Retina (tissue), 1 donor: ENCODE measurements at places on chromosomes 4 and X.

GRCh38 chr4:78136109-78137081, 79.3 kb downstream of the FRAS1 start:
- DNase-seq = no peak

- DNase-seq = peak; percentile 88
These were observed 612 bp downstream of the MAGED2 start for GRCh38 chrX:54808109-54808604.

GRCh38 chrX:31112226-31112999, 40.6 kb upstream of the FTHL17 start:
- DNase-seq = no peak

DNA sequence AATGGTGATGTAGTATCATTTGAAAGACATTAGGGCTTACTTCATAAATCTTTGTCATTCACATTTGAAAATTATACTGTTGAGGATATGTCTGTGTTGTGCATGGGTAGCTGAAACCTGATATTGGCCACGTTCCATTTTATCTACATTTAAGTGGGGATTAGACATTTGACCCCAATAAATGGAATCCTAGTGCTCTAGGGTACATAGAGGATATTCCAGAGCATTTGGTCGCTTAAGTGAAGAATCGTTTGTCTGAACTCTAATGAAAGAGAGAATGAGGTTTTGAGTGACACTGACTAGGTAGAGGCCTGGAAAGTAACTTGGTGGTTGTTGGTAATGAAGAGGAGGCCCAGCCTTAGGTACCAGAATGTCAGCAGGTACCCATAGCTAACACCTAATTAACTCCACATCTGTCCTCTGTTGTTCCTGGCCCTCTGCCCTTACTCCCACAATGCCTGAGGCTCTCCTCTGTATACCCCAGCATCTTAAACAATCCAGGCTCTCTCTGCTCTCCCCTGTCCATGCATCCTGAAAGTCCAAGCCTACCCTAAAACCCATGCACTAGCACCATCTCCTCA, 299.5 kb upstream of the KLF3 start:
- no peak for DNase-seq

DNA sequence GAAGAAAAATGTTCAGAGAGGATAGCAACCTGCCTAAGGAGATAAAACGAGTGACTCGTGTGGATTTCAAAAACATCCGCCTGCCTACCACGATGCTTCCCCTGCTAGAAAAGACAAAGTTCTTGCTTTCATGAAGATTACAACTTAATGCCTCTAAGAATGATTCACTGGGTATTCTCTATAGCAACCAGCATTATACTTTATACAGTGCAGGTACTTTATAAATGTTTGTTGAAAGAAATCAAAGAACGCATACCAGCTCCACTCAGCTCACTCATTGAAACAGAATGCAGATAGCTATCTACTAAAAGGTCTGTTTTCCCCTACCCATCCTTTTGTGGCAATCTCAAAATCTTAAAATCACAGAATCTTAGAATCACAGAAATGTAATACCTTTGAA, 33.7 kb downstream of the GASK1B start:
- DNase-seq = no peak

DNA sequence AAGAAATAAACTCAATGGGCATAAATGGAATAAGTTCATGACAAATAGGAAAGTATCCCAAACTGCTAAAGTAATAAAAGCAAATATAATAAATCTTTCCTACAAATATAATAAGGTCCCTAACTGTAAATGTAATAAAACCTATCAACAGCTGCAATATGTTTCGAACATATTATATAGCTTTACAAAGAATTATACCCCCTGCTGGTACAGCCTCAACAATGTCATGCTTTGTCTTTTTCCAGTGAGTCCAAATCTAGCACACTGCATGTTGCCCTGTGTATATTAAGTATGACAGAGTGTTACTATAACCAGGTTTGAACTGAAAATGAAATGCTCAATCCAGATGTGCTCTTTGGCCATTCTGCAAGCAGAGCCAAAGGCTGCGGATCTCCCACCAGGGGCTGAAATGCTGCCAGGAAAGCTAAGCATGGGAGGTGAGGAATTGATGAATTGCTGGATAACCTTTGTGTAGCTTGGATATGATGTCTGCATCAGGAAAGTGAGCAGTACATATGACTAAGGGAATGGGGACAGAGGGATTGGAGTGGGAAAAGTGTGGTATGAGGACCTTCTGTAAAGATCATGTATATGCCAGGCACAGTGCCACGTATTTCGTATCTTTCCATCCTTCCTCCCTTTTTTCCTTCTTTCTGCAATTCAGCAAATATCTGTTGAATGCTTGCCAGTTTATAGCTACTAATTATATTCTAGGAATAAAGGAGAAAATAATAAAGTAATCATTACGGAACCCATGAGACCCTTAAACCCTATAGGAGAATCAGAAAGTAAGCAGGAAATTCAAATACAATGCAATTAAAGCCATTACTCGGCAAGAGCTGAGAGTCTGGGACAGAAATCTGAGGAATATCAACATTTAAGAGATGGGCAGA, 954.6 kb upstream of the LCORL start:
- no peak for DNase-seq

- DNase-seq = peak; percentile 16
These were observed 27.1 kb upstream of the SLC9B1 start for GRCh38 chr4:103046416-103047290.

GRCh38 chr4:145420595-145421214, 60.9 kb upstream of the SMAD1 start:
- DNase-seq = no peak

GRCh38 chrX:14832151-14832550, 40.7 kb downstream of the FANCB start:
- no peak for DNase-seq

DNA sequence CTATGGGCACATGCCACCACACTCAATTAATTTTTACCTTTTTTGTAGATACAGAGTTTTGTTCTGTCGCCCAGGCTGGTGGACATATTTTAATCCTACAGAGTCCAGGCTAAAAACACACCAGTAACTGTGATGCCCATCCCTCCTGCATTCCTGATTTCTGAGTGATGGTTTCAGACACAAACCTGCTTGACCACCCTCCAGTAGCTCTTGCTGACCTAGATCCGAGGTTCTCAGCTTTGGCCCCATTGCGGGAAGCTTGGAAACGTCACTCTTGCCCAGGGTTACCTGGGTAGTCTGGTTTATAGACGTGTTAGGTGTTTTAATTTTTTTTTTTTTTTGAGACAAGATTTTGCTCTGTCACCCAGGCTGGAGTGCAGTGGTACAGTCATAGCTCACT, 7.5 kb downstream of the CD99 start:
- DNase-seq = no peak

- DNase-seq = no peak
These were observed 290.7 kb upstream of the TENM3 start for GRCh38 chr4:181952478-181952877.

DNA sequence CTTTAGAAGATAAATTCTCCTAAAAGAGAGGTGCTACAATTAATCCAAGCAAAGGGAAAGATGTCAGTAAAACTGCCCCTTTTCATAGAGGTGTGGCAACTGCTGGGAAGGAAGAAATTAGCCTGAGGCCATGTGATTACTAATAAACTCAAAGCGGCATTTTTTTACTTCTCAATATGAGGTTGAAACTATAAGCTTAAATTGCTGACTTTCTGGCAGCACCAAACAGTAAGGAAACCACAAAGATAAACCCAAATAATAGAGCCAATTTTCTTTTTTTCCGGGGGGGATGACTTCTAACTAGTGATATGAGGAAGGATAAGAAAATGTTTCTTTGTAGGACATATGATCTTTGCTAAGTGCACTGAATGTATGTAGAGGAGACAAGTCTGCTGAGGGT, 30.9 kb downstream of the AR start:
- no peak for DNase-seq

DNA sequence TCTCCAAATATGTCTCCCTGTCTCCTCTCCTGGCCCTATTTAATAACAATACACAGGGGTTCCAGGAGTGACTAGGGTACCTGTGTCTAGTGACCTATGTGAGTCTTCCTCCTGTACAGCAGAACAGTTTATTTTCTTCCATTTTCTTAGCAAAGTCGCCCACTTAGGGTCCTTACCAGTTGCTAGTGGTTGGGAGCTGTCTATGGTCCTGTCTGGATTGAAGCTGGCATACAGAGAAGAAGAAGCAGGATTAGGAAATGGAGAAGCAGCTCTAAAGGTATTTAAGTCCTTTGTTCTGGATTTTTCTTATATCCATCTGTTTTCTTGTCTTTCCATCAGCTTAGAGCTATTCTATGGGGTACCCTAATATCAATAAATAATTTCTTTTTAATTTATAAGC, 587.1 kb upstream of the CPEB2 start:
- DNase-seq = no peak

DNA sequence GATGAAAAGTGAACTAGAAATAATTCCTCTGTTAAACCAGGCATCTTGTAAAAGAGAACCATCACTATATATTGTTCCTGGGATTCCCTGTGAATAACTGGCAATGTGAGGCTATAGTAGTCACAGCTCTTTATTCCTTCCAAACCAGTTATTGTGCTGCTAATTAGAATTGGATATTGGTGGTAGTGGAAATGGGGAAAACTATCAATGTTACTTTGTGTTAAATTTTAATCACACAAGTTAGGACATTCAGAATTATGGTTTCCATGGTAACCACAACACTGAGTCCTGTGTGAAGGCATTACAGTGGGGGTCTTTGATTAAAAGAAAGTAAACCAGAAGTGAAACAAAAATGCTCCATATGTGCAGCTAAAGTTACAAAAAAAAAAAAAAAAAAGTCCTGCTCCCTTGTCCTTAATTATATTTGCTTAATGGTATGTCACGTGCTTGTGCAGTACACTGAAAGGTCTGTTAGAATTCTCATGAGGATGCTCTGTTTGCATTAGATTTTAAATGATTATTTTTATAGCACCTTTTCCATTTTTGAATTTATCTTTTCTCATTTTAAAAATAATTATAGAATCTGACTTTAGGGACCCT, 200.4 kb downstream of the ADGRL3 start:
- DNase-seq = no peak

GRCh38 chr4:83219344-83220331, 65.0 kb downstream of the COQ2 start:
- DNase-seq = peak; percentile 71

GRCh38 chrX:86455495-86455894, 307.2 kb downstream of the DACH2 start:
- DNase-seq = no peak

GRCh38 chrX:132539611-132540010, 50.8 kb upstream of the MBNL3 start:
- DNase-seq = no peak

GRCh38 chr4:56940971-56941370, 33.3 kb downstream of the REST start:
- DNase-seq = no peak

GRCh38 chr4:86592553-86593249, 1.4 kb upstream of the PTPN13 start:
- peak; percentile 39 for DNase-seq

- peak; percentile 40 for DNase-seq
These were observed 3.7 kb downstream of the MAB21L2 start for GRCh38 chr4:150585611-150586010.

GRCh38 chr4:96194993-96195392, 355.1 kb downstream of the PDHA2 start:
- no peak for DNase-seq

DNA sequence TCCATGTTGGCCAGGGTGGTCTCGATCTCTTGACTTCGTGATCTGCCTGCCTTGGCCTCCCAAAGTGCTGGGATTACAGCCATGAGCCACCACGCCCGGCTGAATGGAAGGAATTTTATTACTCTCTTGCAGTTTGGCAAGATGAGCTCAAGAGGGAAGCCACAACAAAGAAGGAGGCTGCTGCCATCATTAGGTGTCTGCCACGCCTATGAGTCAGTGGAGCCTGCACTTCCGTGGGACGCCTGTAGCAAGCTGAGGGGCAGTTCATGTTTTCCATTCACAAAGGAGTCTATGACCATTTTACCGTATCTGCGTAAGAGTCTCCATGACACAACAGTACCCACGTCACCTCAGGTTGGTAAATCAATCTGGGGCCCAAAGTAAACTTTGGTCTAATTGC, 51.2 kb upstream of the CHRNA9 start:
- no peak for DNase-seq

- DNase-seq = no peak
These were observed 1065.8 kb upstream of the POU3F4 start for GRCh38 chrX:82442281-82442680.

GRCh38 chr4:152996111-152996571, 60.0 kb downstream of the FHDC1 start:
- no peak for DNase-seq

- DNase-seq = no peak
These were observed 183.7 kb downstream of the FBXW7 start for GRCh38 chr4:152352215-152352614.

GRCh38 chrX:115713460-115713859, 152.5 kb downstream of the PLS3 start:
- no peak for DNase-seq

DNA sequence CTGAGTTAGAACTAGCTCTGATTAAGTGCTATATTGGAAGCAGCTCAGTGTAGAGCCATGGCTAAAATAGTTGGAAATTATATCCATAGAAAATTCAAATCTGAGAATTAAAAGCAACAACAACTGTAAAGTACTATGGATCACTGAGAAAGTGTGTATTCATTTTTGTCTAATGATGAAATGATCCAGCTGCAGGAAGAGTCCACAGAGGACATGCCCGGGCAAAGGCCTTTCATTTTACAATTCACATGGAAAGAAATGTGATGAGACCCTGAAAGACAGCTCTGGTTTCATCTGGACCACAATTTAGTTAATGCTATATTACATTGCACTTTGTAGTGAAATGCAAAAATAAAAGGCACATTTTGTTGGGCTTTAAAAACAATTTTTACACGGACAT, 196.8 kb upstream of the FAT1 start:
- no peak for DNase-seq

GRCh38 chr4:87213421-87214075, 6.9 kb downstream of the KLHL8 start:
- no peak for DNase-seq

DNA sequence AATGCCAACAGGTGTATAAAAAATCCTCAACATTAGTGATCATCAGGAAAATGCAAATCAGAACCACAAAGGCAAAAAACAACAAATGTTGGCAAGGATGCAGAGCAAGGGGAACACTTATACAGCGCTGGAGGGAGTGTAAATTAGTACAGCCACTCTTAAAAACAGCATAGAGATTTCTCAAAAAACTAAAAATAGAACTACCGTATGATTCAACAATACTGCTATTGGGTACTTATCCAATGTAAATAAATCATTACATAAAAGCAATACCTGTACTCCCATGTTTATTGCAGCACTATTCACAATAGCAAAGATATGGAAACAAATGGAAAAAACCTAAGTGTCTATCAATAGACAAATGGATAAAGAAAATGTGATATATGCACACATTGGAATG, 171.3 kb downstream of the SLC7A11 start:
- DNase-seq = no peak

GRCh38 chrX:134032441-134032840, 47.0 kb upstream of the GPC3 start:
- DNase-seq = peak; percentile 6

- no peak for DNase-seq
These were observed 322.2 kb downstream of the ADGRL3 start for GRCh38 chr4:61522312-61522711.

GRCh38 chr4:120964596-120964995, 42.1 kb upstream of the PRDM5 start:
- no peak for DNase-seq
